Stomach (tissue), 19 donors: ENCODE measurements at places on chromosomes 5 and 9. TPM values are rescaled to one million over a fixed set of nuclear protein-coding genes. Genes with fewer than 3 reads are reported as not detected.

The TLX3 gene
- not detected for polyA plus RNA-seq

DNA sequence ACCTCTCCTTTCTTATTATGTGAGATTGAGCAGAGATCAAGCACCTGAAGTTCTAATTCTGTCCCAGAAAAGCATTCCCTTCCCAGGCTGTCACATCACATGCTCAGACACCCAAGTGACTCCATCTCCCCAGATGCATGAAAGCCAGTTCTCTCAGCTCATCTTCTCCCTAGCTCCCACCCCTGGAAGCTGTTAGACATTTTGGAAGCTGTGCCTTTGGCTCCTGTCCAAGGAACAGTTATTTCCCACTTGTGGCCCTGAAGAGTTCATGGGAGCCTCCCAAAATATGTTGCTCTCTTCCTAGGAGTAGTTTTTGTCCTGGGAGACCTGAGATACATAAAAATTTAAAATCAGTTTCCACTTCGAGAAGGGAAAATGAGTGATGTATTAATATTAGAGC is 161.4 kb upstream of the GAS1 start:
- no peaks in the 10 kb centered on the region for H3K36me3 ChIP-seq
- H3K27ac ChIP-seq: peak overlapping the region; percentile 27
- H3K27me3 ChIP-seq: no peaks in the 10 kb centered on the region
- peak; percentile 61 for DNase-seq
- no peak overlapping the region for H3K4me3 ChIP-seq
- H3K4me1 ChIP-seq: no peaks in the 10 kb centered on the region

The SREK1 gene
- polyA plus RNA-seq: 10.4 TPM

DNA sequence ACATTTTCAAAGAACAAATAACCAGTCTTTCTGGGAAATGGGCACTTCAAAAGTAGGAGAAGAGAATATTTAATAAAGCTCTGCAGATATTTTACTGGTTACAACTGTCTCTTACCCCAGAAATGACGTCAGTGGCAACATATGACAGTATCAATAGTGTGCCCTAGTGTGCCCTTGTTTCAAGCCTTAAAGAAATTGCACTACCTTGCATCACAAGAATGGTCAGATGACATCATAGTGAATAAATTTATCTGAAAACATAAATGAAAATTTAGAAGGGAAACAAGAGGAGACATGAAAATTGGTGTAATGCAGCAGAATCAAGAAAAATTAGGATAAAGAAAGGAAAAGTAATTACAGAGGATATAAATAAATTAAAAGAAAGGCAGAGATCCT is 176.7 kb downstream of the GNAQ start:
- H3K36me3 ChIP-seq: no peaks in the 10 kb centered on the region
- peaks cover 24% of the 10 kb centered on the region for H3K4me1 ChIP-seq
- H3K4me3 ChIP-seq: no peak overlapping the region
- H3K27me3 ChIP-seq: no peaks in the 10 kb centered on the region

DNA sequence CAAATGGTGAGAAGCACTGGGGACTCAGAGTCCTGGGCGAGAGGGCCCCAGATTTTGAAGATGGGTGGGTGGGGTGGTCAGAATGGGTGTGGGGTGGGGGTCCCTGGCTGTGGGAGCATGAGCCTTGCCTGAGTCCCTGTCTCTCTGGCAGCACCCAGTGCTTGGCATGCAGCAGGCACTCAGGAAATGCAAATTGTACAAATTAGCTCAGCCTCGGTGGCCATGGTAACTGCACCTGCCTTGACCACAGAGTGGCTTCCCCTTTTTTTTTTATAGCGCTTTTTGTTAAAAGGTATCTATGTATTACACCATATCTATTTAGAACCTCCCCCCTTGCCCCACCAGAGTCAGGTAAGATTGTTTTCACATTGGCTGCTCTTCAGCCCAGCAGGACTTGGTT is 19.2 kb upstream of the PITX1 start:
- H3K36me3 ChIP-seq: no peaks in the 10 kb centered on the region
- no peak for DNase-seq
- H3K27ac ChIP-seq: no peak overlapping the region
- peaks cover 28% of the 10 kb centered on the region for H3K4me1 ChIP-seq
- H3K27me3 ChIP-seq: peaks cover 78% of the 10 kb centered on the region
- H3K4me3 ChIP-seq: no peak overlapping the region

- H3K27ac ChIP-seq: no peak overlapping the region
- H3K4me1 ChIP-seq: no peaks in the 10 kb centered on the region
- H3K27me3 ChIP-seq: no peaks in the 10 kb centered on the region
- H3K4me3 ChIP-seq: no peak overlapping the region
- DNase-seq: peak; percentile 86
Measured at GRCh38 chr5:39283231-39283818, 64.0 kb upstream of the FYB1 start.

The SLCO4C1 gene
- polyA plus RNA-seq: not detected
